ENCODE measurements at places on chromosomes 2 and 18.
A peak's percentile ranks its signal among the peaks of the same experiment; 100 is the strongest.

GRCh38 chr2:181264001-181264400 is 193.2 kb upstream of the ITGA4 start:
- DNase-seq: no peak

- DNase-seq: no peak
Measured at GRCh38 chr2:2940061-2940460, 437.6 kb downstream of the EIPR1 start.

- no peak for DNase-seq
Measured at GRCh38 chr18:42192251-42193248, 237.5 kb downstream of the PIK3C3 start.

- no peak for DNase-seq
Measured at GRCh38 chr18:79878741-79879378, 72.6 kb downstream of the SLC66A2 start.

- DNase-seq: no peak
Measured at GRCh38 chr18:63098018-63098981, 221.3 kb downstream of the BCL2 start.

DNA sequence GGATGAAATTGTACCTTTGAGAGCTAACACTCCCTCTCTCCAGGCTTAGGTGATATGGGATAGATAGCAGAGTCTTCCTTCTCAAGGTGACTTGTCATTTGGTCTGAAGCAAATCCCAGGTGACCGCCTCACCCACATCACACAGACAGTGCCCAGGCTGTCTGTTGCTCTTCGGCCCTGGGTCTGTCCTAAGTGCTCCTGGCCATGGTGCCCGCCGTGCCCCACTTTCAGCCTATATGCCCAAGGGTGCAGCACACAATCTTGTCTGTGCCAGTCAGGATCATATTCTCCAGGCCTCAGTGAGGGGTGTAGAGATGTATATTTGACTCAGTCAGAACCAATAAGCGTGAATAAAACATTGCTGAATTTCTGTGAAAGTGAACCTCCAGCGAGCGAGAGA is 326.8 kb downstream of the DYSF start:
- DNase-seq: no peak

- no peak for DNase-seq
Measured at GRCh38 chr2:189566046-189566445, 14.5 kb downstream of the SLC40A1 start.

DNA sequence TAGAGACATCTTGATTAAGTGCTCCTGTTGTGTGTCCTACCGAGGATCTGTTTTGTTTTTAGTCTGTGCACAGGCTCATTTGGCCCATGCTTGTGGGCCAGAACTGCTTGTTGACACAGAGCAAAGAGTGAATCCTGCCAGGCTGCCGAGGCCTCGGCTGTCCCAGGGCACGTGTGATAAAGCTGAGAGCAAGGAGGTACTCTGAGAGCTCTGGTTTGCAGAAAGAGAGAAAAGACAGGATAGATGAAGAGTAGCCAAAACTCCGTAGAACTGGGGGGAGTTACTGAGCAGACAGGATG is 175.1 kb downstream of the FAM210A start:
- no peak for DNase-seq

DNA sequence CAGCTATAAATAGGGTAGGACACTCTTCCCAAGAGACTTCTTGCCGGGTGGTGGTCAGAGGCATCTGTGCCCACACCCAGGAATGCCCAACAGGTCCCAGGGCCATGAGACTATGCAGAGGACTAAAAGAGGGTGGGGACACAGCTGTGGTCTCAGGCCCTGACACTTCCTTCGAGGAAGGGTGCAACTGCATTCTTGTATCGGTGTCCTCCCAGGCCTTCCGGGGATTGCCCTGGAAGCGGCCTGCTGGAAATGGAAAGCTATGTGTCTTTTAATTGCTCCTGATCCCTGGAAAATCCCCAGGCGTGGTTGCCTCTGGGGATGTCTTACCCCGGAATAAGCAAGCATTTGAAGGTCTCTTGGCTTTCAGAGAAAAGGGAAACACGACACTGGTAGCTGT is 176.7 kb downstream of the SOX11 start:
- DNase-seq: no peak

- DNase-seq: no peak
Measured at GRCh38 chr2:145572238-145572637, 1052.3 kb upstream of the ZEB2 start.

DNA sequence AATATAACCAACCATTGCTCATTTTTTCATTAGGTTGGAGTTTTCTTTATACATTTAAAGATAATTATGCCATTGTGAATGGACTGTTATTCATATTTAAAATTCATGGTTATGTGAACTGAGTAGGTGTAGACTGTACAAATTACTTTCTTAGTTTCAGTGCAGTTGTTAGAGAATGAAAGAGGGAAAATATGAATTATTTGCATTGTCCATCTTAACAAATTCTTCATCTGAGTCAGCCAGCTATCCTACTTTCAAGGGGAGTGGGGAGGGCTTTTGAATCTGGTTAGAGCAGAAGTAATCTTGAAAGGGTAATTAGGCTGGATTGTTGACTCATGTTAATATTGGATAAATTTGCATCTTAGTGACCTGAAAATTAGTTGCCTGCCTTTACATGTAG is 212.0 kb downstream of the MCFD2 start:
- no peak for DNase-seq

- peak; percentile 67 for DNase-seq
Measured at GRCh38 chr2:144032566-144032965, 487.4 kb downstream of the ZEB2 start.

DNA sequence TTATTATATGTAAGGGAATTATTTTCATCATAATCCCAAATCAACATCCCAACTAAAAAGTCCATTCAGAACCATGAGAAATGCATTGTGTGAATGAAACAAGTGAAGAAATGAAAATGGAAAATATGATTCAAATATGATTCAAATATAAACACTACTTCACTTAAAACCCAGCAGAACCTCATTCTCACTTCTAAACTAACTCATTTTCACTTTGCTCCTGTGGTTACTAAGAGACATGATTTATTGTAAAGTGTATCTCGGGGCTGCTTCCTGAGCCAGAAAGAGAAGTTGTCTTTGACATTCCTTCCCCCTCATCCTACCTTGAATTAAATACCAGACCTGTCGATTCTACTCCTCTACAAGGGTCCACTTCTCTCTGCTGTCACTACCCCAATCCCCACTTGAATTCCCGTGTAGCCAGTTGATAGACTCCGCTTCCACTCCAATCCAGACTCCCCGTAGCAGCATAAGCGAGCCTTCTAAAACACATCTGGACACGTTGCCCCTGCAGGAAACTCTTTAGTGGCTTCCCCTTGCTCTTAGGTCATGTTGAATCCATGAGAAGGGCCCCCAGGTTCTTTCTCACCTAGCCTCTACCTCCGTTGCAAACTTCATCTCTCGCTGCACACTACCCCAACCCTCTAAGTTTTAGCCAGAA is 697.0 kb upstream of the ID2 start:
- DNase-seq: no peak

GRCh38 chr2:173395567-173396351 is 41.1 kb downstream of the CDCA7 start:
- no peak for DNase-seq

GRCh38 chr2:197144183-197144582 is 166.4 kb downstream of the ANKRD44 start:
- no peak for DNase-seq

GRCh38 chr18:58024139-58024538 is 19.9 kb upstream of the NEDD4L start:
- no peak for DNase-seq

DNA sequence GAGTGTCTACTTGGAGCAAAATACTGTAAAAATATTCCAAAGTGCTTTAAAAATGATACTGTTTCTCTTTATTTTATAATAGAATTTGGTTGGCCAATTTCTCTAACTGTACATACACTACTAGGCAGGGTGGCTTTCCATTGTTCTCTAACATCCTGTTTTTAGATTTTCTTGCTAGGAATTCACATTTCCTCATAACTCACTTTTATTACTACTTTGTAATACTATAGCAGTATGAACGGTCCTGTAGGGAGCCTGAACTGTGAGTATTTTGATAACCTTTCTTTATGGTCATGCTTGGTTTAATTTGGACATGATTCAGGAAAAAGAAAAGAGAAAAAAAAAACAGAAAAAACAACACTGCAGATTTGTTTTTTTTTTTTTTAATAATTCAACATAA is 37.8 kb downstream of the GCG start:
- DNase-seq: no peak

DNA sequence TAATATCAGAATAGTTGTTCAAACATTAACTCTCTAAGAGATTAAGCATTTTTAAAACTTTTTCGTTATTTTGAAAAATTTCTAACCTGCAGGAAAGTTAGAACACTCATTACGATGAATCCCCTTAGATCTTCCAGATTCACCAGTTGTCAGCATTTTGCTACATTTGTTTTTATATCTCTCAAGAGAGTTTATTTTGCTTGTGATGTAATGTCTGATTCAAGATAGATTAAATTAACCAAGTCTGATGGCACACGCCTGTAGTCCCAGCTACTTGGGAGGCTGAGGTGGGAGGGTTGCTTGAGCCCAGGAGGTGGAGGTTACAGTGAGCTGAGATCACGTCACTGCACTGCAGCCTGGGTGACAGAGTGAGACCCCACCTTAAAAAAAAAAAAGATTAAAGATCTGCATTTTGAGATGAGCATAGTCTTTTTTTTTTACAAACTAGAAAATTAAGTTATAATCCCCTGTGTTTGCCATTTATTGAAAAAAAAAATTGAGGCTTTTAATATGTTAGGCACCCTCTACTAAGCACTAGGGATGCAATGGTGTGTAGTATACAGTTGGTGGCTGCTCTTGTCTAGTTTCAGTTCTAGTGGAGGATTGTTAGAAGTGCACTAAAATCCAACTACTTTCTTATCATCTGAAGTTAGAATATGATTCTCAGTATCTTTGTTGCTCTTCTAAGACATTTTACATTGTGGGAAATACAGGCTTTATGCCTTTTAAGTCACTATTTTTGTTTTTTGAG is 20.9 kb downstream of the RAB10 start:
- no peak for DNase-seq

- no peak for DNase-seq
Measured at GRCh38 chr2:217853301-217853881, 149.4 kb downstream of the TNS1 start.

GRCh38 chr18:23484561-23485182 is 18.6 kb upstream of the RMC1 start:
- no peak for DNase-seq

DNA sequence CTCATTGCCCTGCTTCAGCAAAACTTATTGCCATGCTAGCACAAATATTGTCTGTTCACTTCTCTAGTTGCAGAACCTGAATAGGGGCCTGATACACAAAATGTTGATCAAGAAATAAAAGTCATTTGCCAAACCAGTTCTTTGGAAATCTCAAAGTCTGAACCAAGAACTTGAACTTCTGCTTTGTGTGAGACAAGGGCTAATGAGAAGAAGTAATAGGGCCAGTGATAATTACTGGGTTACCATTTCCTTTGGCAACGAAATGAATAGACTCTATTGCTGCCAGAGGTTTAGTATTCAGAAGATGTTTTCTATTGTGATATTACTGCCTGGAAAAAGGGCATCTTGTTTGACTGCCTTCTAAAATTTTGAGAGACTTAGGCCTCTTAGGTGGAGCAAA is 35.0 kb downstream of the TMEFF2 start:
- no peak for DNase-seq

DNA sequence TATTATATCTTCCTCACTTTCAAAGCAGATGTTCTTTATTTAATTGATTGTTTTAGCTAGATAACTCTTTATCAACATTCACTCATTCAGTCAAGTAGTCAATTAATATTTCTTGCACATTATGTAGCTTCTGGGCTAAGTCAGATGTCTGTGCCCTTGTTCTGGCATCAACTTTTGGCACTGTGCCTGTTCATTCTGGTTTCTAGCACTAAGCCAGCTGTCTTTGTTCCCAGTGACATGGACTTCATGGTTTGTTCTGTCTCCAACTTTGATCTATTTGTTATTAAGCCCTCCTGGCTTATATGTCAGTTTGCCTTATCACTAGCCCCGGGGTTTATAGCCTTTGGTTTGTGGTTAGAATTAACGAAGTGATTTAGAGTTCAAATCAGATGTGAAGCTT is 247.9 kb upstream of the SYT4 start:
- no peak for DNase-seq

DNA sequence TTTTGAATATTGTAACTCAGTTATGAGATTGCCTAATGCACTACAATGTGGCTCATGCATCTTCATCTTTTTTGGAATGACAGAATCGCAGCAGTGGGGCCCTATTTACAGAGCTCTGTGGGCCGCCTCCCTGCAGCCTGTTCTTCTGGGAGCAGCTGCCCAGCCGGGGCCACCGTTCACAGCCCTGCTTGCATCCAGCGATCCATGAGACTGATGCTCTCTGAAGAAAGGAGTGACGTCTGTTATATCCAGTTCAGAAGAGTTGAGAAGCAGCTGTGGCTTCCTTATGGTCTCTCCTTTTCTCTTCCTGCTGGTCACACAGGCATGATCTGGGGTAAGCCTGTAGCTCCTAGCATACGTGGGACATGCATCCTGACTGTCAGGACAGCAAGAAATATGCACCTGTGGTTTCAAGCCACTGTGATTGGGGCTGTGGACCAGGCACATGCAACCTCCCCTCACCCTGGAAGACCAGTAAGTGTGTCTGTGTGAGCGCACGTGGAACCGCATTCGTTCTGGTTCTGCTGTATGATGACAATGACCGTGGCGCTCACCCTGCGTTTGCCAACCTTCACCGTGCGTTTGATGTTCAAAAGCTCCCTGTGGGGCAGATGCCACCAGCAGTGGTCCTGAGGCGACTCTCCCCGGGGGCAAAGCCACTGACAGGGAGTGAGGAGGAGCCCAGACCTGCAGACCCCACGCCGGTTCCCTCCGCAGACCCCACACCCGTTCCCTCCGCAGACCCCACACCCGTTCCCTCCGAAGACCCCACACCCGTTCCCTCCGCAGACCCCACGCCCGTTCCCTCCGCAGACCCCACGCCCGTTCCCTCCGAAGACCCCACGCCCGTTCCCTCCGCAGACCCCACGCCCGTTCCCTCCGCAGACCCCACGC is 189.8 kb downstream of the TMEM18 start:
- no peak for DNase-seq

- no peak for DNase-seq
Measured at GRCh38 chr2:37622450-37623100, 48.9 kb downstream of the CDC42EP3 start.

- no peak for DNase-seq
Measured at GRCh38 chr2:18598848-18599484, 9.6 kb upstream of the NT5C1B start.

- no peak for DNase-seq
Measured at GRCh38 chr18:7523772-7524171, 43.3 kb upstream of the PTPRM start.

- DNase-seq: no peak
Measured at GRCh38 chr2:3778851-3779495, 75.6 kb downstream of the DCDC2C start.
